ENCODE measurements at places on chromosomes 16 and 17.

DNA sequence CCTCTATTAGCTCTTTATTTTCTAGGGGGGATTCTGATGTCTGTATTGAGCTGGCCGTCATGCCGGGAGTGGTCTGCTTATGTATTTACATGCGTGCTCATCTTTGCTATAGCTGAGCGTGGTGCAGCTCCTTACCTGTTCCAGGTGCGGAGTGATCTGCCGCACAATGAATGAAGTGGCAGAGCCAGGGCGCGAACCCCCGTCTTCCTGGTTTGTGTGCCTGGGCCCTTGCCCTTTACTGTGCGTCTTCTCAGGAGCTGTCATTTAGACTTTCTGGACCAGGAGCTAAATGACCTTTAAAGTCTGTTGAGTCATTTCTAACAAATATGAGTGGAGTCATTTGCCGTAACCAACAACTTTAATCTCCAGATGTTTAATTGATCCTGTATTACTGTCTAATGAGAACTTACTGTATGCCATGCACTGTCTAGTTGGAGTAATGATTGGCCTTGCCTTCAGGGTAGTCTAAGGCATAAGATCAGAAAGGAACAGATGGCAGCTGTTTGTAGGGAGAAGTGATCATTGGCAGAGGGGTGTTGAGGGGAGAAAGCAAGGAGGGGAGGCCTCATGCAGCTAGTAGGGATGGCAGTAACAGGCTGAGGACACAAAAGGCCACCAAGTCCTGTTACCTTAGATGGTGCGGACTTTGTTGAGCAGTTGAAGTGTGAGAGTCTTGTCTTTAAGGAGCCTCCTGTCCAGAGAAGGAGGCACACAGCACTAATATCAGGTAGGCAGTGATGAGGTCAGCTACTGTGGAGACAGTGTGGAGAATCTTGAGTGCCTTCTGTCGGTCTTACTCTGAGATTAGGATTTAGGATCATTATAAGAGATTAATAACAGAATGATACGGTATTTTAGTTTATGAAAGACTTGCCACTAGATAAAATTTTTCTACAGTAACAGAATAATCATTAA is 53.9 kb downstream of the USP10 start:
- no peak for DNase-seq

GRCh38 chr16:79972053-79972704 is 371.6 kb upstream of the MAF start:
- peak; percentile 19 for DNase-seq

- DNase-seq: peak; percentile 31
These were observed 37.7 kb downstream of the DUSP14 start for GRCh38 chr17:37527249-37527851.

GRCh38 chr17:50541402-50541715 is 5.6 kb upstream of the SPATA20 start:
- no peak for DNase-seq

GRCh38 chr16:85761861-85762260 is 11.0 kb upstream of the C16orf74 start:
- peak; percentile 73 for DNase-seq

DNA sequence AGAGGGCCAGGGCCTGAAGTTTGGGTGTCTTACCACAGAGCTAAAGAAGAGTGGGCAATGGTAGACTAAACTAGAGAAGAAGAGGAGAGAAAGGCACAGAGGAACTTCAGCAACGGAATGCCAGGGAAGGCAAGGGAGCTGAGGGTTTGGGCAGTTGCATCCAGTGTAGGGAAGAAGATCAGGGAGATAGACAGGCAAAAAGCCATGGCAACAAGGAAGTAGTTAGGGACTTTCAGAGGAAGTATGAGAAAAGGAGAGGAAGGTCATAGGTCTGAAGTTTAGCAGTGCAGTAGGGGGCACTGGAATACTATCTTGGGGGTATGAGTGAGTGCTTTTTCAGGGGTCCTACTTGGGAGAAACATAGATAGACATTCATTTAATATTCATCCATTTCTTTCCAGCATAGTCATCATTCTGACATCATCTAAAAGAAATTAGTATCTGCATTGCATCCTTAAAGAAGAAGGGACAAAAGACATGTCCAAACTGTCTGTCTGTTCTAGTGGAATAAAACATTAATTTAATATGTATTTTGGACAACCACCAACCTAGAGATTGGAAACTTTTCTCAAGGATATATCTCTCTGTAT is 2.2 kb upstream of the NF1 start:
- peak; percentile 25 for DNase-seq

- no peak for DNase-seq
These were observed 63.3 kb downstream of the KSR1 start for GRCh38 chr17:27519550-27519949.

Measured in suppressor macrophage (primary cell).